Spinal cord (tissue), 10 donors: ENCODE measurements at places on chromosomes 4 and X. TPM values are rescaled to one million over a fixed set of nuclear protein-coding genes. Genes with fewer than 3 reads are reported as not detected.

GRCh38 chrX:63664741-63665140, 120.3 kb downstream of the ARHGEF9 start:
- DNase-seq = no peak

DNA sequence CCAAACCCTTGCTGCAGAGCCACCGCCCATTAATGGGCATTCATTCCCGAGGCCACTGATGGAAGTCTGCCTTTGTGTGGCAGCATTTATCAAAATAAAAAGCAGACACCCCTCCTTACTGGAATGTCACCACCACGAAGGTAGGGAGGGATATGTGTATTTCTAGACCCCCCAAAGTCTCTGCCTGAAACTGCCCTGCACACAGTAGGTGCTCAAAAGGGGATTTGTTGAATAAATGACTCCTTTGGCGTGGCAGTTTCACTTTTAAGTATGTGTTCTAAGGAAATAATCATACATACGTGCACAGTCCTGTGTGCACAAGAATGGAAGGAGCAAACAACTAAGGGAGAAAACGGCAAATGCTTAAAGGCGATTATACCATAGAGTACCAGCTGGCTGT, 23.6 kb upstream of the GLOD5 start:
- peak; percentile 3 for DNase-seq

GRCh38 chr4:172055046-172055445, 241.8 kb downstream of the GALNTL6 start:
- no peak for DNase-seq

The SERPINA7 gene
- total RNA-seq = 0.06 TPM

GRCh38 chrX:153992180-153992579, 19.6 kb downstream of the TMEM187 start:
- no peak for DNase-seq

The CXorf65 gene
- not detected for total RNA-seq

DNA sequence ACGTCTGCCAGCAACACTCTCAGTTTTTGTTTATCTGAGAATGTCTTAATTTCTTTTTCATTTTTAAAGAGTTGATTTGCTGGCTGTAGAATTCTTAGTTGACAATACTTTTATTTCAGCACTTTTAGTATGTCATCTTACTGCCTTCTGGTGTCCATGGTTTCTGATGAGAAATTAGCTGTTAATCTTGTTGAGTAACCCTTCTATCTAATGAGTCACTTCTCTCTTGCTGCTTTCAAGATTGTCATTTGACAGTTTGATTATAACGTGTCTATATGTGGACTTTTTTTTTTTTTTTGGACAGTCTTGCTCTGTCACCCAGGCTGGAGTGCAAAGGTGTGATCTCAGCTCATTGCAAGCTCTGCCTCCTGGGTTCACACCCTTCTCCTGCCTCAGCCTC, 24.0 kb upstream of the TMEM255A start:
- no peak for DNase-seq

The NSDHL gene
- total RNA-seq = 18.0 TPM

DNA sequence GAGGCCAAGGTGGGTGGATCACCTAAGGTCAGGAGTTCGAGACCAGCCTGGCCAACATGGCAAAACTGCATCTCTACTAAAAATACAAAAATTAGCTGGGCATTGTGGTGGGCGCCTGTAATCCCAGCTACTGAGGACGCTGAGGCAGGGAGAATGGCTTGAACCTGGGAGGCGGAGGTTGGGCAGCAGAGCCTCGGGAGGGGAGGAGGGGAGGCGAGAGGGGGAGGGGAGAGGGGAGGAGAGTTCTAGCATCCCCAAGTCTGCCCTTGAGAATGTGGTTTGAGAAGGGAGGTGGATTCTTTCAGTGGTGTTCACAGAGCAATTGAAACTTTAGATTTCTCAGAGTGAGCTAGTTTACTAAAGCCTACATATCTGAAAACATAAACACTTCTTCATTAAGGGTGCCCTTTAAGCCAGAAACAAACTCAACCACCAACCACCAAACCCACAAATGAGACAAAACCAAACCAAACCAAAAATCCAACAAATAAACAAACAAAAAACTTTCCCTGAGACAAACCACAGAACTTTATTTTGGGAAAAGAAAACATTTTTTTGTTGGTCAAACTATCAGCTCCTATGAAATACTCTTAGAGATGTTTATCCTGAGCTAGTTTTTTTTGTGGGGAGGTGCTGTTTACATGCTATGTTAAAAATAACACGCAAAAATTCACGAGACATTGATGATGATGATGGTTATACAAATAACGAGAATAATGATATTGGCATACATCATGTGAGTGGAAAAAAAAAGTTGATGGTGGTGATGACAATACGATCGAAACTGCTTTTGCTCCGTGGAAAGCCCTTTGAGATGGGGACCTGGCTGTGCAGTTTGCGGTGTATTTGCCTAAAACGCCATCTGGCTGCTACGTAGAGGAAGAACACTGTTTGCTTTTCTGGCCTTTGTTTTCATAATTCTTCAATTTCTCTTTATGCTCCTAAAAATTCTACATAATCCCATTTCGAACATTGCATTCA, 98.2 kb upstream of the PRKX start:
- DNase-seq = peak; percentile 17

- DNase-seq = no peak
Observed at GRCh38 chr4:183888564-183888963, 16.5 kb upstream of the STOX2 start.

The PARM1 gene
- 15.3 TPM for total RNA-seq

DNA sequence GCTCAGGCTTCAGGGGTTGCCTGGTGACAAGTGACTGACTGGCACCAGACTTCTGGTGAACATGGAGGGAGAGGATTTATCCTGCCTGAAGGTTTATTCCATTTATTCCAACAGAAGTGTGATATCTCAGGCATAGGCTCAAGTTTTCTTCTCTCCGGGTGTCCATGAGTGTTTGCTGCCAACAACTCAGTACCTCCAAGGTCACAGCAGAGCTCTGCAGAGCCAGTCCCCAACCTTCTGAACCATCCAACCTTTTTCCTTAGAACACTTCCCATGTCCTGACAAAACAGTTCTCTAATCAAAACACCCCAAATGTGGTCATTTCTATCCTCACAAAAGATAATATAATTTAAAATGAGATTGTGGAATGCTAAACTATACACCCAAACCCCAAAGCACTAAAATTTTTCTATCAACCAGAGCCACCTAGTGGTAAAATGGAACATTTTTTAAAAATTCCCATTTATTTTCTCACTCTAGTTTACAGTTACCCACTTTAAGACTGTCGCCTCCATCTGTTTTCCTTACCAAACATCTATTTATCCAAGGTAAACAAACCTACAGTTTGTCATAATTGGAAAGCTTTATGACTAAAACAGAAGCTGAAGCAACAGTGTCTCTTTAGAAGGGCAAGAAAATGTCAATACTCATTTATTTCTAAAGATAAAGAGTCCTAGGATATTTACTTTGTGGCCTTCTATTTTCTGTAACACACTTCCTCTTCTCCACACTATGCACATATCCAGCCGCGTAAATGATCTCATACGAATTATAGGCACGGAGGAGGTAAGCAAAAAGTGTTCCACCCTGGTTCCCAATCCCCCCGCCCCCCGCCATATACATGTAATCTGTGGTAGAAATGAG, 39.5 kb downstream of the TMEM154 start:
- peak; percentile 86 for DNase-seq

GRCh38 chr4:13534344-13535063, 9.8 kb downstream of the NKX3-2 start:
- no peak for DNase-seq

DNA sequence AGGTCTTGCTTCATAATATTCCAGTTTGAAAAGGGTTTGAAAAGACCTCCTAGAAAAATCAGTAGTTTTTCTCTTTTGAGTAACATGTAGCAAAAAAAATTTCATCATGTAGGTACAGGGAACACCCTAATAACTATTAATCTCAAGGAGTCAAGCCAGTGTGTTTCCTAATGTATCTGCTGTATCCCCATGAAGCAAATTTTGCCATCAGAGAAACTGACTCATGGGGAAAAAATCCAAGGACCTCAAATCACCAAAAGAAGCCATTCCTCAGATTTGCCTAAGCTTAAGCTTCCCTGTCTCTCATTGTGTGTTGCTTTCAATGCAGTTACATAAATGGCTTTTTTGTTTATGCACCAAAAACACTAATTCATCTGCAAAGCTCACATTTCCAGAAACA, 29.7 kb downstream of the F9 start:
- DNase-seq = no peak

DNA sequence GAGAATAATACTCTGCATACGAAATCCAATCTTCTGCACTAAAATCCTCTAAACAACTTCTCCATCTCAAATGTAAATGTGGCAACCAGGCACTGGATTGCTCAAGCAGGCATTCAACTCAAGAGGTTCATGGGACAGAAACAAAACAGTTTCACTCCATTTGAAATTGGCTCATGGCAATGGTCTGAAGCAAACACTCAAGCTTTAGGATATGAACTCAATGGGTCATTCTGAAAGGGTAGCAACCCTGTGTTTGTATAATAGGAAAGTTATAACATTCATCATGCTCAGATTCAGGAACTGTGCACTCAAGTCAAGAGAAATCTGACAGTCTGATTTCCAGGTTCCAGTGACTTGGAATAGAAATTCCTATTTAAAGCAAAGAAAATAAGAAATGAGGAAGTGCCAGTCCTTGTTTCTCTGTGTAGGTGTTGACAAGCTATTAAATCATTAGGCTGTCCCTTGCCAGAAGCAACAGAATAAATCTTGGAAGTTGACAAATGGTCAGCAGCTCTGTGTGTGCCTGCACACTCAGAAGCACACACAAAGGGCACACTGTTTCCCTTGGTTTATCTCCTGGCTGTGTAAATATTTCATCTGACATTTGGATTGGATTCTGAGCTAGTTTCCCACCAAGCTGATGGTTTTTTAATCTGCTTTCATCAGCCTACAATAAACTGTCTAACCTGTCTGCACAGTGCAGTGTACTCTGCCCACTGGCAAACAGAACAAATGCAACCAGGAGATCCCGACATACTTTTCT, 75.9 kb upstream of the CITED1 start:
- no peak for DNase-seq

The CT45A2 gene
- not detected for total RNA-seq

GRCh38 chr4:188779581-188779980, 640.3 kb downstream of the TRIML1 start:
- DNase-seq = no peak

GRCh38 chr4:102253860-102254259, 91.4 kb downstream of the SLC39A8 start:
- no peak for DNase-seq

DNA sequence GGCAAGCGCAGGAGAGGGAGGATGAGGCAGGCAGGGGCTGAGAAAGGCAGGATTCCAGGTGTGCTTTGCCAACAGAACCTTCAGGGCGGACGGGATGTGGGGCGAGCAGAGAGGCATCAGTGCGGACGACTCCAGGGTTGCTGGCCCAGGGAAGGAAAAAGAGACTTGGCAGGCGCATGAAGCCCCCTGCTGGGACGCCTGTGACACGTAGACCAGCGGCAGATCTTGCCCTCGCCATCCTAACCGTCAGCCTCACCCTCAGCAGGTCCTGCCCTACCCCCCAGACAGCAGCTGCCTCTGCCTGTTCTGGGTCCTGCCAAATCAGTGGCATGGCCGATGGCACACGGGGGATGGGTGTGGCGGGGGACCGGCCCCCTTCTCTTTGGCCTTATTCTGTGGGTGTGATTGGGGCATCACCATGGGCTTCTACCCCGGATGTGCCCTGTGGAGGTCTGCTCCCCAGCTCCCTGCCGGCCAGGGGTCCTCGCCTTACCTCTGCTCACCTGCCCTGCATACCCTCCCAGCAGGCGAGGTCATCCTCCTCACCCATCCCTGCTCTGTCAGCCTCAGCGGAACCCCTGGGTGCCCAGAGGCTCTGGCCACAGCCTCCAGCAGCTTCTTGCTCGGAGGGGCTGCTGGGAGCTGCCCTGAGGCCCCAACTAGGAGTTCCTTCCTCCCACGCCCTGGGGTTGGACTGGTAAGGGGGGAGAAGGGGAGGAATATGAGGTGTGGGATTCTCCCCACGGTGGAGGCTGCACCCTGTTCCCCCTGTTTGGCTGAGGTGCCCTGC, 2.9 kb upstream of the SH3BP2 start:
- no peak for DNase-seq

The GABRG1 gene
- 26.6 TPM for total RNA-seq

DNA sequence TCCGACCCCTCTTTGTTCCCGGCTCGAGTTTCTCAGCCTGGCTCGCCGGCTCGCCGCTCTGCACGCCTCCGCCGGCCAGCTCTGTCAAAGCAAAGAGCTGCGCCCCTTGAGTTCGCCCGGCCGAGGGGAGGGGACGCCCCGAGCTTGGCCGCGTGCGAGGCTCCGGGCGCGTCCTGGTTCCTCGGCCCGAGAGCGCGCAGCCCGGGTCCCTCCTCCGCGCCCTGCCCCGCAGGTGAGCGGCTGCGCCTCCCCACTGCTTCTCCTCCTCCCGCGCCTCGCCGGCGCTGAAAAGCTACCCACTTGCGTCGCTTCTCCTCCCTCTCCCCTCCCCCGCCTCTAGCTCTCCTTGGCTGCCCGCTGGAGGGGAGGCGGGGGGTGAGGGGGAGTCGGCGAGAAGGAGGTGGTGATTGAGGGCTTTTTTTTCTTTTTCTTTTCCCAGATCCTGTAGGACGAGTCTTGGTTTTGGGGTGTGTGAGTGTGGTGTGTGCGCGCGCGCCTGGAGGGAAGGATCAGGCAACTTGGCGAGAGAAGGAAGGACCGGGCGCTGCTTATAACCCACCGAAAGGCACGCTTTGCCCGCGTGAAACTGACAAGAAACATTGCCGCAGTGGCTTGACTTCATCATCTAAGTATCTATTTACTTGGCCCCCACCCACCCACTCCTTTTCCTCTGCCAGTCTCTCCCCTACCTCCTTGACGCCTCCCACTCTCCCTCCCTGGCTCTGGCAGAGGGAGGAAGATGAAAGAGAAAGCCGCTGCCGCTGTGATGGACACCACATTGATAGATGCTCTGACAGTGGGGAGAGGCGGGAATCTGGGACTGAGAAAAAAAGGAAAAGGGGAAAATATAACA, at the start of gene LEF1:
TSS of gene LEF1 (minus strand) at position 262 of the 853 bp plus-strand sequence. CDS start 1,165 bp downstream, outside the sequence.
- peak; percentile 33 for DNase-seq

DNA sequence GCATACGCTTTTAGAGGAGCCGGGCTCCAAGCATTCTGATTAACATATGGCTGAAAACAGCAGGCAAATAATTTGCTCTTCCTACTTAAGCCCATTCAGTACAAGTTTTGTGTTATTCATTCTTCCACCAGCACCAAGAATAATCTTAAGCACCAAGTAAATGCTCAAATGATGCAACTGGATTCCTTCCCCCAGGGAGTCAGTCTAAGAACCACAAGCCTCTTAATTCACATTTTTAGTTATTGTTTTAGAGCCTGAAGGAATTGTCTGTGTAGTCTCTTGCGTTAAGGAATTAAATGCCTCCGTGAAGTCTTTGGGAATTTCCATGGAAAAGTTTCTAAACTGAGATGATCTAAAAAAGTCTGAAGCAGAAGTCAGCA, 61.5 kb upstream of the MAGEB2 start:
- no peak for DNase-seq

The SORCS2 gene
- total RNA-seq = 7.3 TPM

DNA sequence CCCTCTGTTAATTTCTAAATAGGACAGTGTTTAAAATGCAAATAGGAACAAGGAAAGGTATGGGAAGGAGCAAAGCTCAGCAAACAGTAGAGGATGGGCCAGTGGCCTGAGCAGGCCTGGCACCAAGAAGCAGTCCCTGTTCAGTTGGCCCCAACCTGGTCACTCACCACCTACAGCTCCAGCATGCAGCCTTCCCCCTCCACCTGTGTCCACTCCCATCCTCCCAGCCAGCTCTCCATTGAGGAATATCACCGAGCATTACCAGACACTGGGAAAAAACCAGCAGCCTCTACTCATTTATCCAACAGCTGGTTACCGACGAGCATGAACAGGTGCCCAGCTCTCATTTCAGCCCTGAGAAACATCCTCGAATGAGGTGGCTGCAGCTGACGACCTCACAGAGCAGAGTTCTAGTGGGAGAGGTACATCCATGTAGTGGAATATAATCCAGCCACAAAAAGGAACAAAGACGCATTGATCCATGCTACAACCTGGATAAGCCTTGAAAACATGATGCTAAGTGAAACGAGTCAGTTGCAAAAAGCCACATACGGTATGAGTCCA, 25.6 kb downstream of the CD99L2 start:
- DNase-seq = no peak
